ENCODE measurements at places on chromosomes 5 and 9.

DNA sequence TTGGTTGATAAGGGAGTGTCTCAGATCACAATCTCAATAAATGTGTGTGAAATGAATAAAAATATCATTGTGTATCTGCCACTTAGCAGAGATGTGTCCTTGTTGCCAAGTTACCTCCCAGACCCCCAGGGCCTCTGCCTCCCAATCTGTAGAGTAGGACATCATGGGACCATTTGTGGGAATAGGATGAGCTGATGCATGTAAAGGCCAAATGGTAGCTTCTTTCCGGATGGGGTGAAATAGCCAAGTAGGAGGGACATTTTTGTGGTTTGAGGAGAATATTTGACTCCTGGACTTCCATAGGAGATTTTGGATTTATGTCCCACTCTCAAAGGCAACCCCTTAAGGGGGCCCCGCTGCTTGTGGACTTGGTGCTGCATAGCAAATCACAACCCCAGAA is 82.6 kb upstream of the HRH2 start:
- no peak for DNase-seq

- DNase-seq, result no peak
Measured at GRCh38 chr5:177085985-177086653, 596 bp upstream of the FGFR4 start.

- DNase-seq, result no peak
Measured at GRCh38 chr9:136225366-136225747, 20.3 kb downstream of the QSOX2 start.

- DNase-seq, result no peak
Measured at GRCh38 chr5:77170-77501, 14.8 kb upstream of the PLEKHG4B start.

GRCh38 chr9:96483733-96484390 is 33.9 kb downstream of the HABP4 start:
- no peak for DNase-seq

GRCh38 chr9:134211811-134212485 is 47.6 kb upstream of the RNU6ATAC start:
- no peak for DNase-seq

- no peak for DNase-seq
Measured at GRCh38 chr9:94919376-94920098, 193.0 kb downstream of the AOPEP start.

DNA sequence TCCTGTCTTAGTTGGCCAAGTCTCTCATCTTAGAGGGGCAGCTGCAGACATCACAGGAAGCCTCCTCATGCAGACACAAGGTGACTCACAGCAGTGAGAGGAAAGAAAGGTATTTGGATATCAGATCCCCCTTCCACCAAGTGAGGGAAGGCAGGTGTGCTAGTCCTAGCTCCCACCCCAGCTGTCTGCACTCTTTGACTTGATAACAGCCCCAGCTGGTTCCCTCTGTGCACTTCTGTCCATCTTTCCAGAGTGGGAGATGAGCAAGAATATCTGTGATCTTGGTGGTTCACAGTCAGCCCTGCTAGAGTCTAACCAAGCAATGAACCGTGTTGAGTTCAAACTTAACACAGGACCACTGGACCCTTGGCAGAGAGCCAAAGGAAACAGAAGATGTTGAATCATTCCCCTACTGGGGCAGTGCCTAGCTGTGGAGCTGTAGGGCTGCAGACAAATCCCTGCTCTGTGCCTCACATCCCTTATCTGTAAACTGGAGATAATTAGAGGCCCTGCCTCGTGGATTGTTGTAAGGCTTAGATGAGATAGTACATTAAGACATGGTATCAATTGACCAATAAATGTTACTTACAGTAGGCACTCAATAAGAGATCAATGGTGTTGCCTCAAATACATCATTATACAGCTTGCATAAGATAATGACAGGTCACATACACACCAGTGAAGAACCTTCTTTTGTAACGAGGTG is 39.1 kb downstream of the SH3RF2 start:
- no peak for DNase-seq

DNA sequence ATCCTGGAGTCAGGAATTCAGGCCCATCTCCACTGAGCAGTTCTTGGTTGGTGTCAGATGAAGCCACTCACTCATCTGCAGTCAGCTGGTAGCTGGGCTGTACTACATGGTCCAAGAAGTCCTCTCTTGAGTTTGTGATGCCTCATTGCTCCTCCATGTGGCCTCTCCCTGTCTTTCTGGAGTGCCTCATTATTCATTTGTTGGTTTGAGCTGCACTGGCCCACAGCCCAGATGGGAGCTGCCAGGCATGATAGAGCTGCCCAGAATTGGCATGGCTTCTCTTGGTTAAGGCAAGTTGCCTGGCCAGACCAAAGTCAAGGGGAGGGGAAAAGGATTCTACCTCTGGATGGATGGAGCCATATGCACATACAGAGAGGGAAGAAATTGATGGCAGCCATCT is 8.0 kb downstream of the PTCD2 start:
- no peak for DNase-seq

DNA sequence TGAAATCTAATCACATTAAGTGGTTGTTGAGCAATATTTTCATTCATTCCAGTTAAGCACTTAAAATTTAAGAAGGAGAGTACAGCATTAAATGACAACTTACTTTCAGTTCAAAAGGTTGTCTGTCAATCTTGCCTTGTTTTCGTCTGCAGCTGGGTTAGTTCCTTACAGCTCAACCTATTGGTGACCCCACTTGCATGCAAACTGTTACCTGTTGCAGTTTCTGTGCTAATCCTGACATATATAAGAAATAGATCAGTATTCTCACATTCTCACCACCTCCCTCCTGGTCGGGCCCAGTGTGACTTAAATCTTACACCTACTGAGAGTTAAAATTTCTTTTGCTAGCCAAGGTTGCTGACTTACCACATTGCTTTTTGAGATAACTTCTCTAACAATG is 191.8 kb upstream of the SMC2 start:
- DNase-seq, result no peak

DNA sequence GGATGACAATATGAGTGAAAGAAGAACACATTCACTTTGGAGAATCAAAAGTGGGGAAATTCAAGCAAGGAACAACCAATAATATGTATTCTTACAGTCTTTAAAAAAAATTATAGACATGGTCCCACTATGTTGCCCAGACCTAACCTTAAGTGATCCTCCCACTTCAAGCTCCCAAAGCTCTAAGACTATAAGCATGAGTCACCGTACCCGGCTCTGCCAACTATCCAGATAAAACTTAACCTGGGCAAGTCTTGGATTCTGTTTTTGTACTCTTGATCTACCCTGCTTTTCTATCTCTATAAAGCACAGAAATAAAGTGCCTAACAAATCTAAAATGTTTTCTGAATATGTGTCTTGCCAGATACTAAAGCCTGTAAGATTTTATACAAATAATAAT is 30.9 kb downstream of the CEMIP2 start:
- no peak for DNase-seq

DNA sequence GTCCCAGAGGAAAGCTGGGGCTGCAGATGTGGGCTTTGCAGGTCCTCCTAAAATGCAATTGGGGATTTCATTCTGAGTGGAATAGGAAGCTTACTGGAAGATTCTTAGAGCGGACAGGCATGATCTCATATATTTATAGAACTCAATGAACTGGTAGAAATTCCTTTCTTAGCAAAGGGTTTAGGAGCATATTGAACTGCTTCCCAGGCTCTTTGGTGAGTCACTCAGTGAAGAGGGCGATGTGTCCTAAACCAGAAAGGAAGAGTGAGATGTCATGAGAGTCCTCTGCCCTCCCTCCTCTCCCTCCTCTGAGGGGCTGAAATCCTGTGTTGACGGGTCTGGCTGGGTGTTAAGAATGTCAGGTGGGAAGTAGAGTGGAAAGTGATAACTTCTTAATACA is 26.3 kb upstream of the SEMA6A start:
- DNase-seq, result no peak

- DNase-seq, result peak; percentile 78
Measured at GRCh38 chr5:179699616-179700237, 960 bp downstream of the CANX start.

- DNase-seq, result no peak
Measured at GRCh38 chr9:101226161-101226560, 158.6 kb downstream of the BAAT start.

- DNase-seq, result no peak
Measured at GRCh38 chr5:2096887-2097505, 214.3 kb upstream of the IRX4 start.

- DNase-seq, result no peak
Measured at GRCh38 chr9:72460342-72461312, 60.8 kb upstream of the TMC1 start.

Measured in activated CD4-positive, alpha-beta T cell treated with anti-CD3 and anti-CD28 coated beads, Interleukin-2, Interleukin-4, amounts not matched to agents 100 ng/mL and 50 ng/mL, durations not matched to agents 16 hours and 8 hours (primary cell).